ENCODE measurements at places on chromosomes 7 and 10. TPM values are rescaled to one million over a fixed set of nuclear protein-coding genes. Genes with fewer than 3 reads are reported as not detected.

The CYP3A4 gene
- 0.23 TPM for total RNA-seq

The PILRA gene
- 0.38 TPM for total RNA-seq

The GPR15LG gene
- total RNA-seq, result not detected

DNA sequence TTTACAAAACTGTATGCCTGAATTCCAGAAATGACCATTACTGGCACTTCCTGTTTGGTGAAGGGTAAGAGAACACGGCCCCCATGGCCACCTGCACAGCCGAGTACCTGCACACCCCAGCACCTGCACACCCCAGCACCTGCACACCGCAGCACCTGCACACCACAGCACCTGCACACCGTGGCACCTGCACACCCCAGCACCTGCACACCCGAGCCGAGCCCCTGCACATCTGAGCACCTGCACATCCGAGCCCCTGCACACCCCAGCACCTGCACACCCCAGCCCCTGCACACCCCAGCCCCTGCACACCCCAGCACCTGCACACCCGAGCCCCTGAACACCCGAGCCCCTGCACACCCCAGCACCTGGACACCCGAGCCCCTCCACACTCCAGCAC is 243.5 kb downstream of the DNAJB6 start:
- no peak for DNase-seq

GRCh38 chr10:121559326-121560026 is 38.8 kb downstream of the FGFR2 start:
- DNase-seq, result no peak
